ENCODE measurements at places on chromosomes 1 and 21. TPM values are rescaled to one million over a fixed set of nuclear protein-coding genes. Genes with fewer than 3 reads are reported as not detected.

SLC35F3 gene
- polyA plus RNA-seq: 0.53 TPM

TMEM240 gene
- polyA plus RNA-seq: 4.1 TPM

LORICRIN gene
- polyA plus RNA-seq: not detected

DNA sequence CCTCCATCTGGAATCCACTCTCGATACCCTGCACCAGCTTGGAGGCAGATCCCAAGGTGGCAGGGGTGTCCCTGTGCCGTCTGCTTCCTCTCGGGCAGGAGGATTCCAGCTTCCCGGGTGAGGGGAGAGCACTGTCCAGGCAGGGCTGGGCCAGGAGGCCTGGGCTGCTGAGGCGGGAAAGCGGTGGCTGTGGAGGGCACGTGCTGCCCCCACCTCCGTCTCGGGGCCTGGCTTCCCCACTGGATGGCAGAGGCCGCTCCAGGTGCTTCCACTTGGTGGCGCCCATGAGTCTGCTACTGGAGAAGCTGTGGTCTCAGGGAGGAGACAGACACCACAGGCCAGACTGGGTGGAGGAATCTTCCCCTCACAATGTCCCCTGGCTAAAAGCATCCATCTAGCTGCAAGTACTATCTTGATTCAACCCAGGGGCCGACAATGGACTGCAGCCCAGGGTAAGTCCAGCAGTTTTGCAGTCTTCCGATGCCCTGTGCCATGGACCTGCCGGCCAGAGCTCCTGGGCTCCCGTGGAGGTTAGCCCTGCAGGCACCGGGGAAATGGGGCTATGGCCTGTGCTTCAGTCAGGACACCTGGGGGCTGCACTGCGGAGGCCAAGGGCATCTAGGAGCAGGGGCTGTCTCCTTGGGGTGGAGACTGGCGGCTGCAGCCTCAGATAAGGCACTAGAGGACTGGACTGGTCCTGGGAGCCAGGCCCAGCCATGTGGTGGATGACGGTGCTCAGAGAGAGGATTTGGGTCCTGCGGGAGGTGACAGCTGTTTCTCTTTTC, 41.3 kb upstream of the EIF4G3 start:
- DNase-seq: no peak

GRCh38 chr1:94090761-94091160, 30.2 kb downstream of the ABCA4 start:
- DNase-seq: no peak

Measured in forelimb muscle (tissue), 1 donor.